ENCODE measurements at places on chromosomes 6 and 20. TPM values are rescaled to one million over a fixed set of nuclear protein-coding genes. Genes with fewer than 3 reads are reported as not detected.

DNA sequence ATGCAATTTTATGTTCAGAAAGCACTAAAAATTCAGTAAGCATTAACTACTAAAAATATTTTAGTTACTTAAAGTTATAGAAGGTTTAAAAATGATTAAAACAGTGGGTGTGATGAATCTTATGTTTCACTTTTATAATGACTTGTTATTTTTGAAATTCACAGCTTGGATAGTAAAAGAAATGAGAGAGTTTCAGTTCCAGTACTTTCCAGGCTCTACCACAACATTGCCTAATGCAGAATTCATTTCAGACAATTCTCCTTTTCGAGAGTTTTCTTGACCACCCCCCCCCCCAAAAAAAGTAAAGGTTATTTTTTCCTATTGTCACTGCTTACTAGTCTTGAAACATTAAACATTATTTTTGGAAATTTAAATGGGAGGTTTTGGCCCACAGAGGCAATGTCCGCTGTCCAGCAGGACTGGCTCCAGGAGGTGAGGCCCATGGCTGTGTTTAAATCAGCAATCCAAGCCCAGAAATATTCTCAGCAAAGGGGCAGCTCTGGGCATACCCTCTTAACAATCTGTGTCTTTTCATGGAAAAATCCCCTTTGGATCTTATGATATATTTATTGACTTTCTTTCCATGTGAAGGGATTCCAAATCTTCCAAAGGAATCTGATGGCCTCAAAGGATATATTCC, 519.9 kb downstream of the MAFB start:
- no peak for DNase-seq

GRCh38 chr20:47950124-47950912, 165.0 kb upstream of the SULF2 start:
- DNase-seq: no peak

GRCh38 chr6:151451417-151451949, 443 bp downstream of the RMND1 start:
- DNase-seq: no peak

TAP1 gene
- 9.6 TPM for polyA plus RNA-seq

HNF4A gene
- polyA plus RNA-seq: not detected

SLC17A3 gene
- polyA plus RNA-seq: not detected

PTCHD4 gene
- 0.97 TPM for polyA plus RNA-seq

ENPP3 gene
- polyA plus RNA-seq: 0.59 TPM

TMEM170B gene
- polyA plus RNA-seq: 6.1 TPM

- no peak for DNase-seq
These were observed 132.6 kb downstream of the CEBPB start for GRCh38 chr20:50323209-50323608.

GRCh38 chr6:118892355-118892991, 1.5 kb upstream of the ASF1A start:
- no peak for DNase-seq

DNA sequence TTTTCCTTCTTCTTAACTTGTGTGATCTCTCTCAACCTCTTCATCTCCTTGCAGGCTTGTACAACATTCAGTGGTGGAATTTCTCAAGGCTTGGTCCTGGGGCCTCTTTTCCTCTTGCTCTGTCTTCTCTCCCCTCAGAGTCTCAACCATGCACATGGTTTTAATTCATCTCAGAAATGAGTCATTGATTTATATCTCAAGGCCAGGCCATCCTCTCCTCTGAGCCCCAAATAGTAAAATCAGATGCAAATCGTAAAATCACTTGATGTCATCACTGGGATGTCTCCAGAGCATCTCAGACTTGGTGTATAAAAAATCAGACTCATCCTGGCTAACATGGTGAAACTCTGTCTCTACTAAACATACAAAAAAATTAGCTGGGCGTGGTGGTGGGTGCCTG, 85.0 kb downstream of the FNDC1 start:
- no peak for DNase-seq

HAO1 gene
- polyA plus RNA-seq: not detected

GRCh38 chr6:134347885-134348805, 30.2 kb upstream of the SGK1 start:
- DNase-seq: no peak

GRCh38 chr6:107537559-107537958, 47.6 kb downstream of the SOBP start:
- no peak for DNase-seq

- no peak for DNase-seq
These were observed 42.3 kb downstream of the RPP40 start for GRCh38 chr6:4961322-4962168.

SNRPB gene
- polyA plus RNA-seq: 86.8 TPM

DNA sequence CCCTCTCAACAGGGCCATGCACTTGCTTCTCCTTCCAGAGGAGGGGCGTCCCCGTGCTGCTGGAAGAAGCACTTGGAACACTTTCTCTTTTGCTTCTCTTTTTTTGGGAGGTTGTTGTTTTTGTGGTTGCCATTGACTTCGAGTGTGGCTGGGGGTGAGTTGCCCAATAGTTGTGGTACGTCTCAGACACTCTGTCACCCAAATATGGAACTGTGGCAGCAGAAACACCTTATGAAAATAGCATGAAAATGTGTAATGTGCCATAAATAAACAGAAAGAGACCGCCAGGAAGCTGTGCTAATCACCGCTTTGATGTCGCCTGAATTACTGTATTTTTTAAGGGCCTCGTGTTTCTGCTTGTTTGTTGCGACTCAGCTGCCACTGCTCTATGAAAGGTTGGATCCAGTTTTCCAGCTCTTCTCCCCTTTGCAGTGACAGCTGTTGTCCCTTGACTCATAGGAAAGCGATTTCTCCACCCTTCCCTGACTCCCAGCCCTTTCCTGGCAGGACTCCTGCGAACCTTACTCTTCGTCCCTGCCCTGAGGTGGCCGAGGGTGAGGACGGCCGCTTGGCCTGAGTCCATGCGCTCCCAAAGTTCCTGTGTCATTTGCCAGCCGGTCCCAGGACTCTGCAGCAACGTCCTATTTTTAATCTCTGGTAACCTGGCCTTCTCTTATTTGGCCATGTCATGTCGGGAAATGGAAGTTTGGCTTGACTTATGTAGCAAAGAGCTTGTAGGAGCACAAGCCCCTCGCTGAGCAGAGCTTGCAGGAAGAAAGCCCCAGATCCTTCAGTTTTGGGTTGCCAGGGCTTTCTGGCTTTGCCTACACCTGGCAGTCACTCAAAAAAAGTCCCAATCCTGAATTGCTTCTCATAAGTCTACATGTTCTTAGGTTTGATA, 694.6 kb downstream of the QKI start:
- DNase-seq: no peak

PTPRT gene
- polyA plus RNA-seq: 0.35 TPM

DNA sequence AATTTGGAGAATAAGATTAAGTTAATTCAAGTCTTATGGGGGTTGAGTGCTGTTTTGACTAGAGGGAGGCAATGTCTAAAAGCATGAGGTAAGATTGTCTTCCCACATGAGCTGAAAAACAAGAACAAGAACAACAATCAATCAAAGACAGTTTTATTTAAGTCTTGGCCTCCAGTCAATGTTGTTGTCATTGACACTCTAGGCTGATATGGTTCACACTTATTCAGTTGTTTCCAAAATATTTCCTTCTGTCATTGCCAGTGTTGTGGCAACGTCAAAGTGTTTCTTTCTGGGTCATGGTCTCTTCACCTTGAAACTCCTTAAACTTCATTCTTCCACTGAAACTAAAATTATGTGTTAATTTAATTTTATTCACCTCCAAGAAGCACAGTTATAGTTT, 72.4 kb downstream of the GRIK2 start:
- DNase-seq: no peak

DNA sequence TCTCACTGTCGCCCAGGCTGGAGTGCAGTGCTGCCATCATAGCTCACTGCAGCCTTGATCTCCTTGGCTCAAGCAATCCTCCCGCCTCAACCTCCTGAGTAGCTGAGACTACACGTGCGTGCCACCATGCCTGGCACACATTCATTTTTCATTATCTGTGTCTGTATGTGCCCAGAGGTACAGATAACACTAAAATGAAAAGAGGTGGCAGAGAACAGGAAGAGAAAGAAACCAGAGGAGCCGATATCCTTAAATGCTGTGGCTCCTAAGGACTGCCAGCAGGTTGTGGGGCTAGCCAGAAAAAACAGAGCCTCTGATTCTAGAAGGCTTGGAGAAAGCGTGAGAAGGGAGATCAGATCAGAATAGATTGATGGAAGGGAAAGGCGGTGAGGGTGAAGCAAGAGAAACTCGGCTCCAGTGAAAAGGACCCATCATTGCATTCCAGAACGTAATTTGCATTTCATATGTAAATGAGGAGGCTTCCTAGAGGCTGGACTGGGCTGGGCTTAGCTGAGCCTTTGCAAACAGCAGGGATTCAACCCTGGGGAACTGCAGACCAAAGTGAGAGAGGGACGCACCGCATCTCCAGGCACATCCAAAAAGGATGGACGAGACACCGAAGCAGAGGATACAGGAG, 64.2 kb downstream of the GCNT2 start:
- DNase-seq: no peak

GRCh38 chr20:45433316-45433715, 17.4 kb downstream of the PIGT start:
- DNase-seq: no peak

DNA sequence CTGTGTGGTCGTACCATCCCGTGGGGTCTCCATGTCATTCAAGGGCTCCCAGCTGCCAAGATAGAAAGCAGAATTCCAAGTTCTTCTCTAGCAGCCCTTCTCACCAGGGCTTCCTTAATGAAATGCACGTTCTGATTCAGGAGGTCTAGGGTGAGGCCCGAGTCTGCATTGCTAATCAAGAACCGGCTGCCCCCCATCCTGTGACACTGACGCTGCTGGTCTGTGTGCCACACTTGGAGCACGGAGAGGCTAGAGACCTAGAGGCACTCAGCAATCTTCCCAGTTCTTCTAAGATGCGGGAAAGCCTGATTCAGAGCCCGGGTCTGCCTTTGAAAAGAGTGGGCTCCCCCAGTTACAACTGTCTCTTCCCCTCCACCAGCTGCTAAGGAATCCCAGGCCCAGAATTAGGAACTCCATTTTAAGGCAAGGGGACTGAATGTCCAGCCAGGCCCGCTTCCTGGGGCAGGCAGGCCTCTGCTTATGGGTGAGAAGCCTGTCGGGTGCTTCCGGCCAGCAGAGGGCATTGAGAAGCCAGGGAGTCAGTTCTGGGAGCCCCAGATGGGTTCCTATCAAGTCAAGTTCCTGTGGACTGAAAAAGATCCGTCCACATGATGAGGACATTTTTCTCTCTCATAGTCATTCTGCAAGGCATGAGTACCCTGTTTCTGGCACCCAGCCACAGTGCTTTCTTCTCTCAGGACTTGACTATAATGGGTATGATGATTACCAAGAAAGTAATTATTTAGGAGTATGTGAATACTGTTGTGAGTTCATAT, 69.8 kb upstream of the RIN2 start:
- no peak for DNase-seq

DNA sequence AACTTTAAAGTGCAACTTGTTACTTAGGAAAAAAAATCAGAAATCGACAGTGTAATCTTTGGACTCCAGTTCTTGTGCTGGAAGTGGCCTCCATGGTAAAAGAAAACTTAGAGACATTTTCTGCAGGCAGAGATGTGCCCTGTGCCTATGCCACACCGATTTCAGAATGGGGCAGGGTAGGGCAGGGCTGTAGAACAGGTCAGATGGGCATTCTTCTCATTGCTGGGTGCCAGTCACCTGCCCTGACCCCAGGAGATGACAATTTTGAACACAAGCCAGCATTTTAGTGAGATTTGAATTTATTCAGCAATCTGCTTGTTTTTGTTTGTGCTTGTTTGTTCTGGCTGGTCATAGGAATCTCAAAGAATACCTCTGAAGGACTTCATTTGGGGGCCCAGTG, 63.3 kb downstream of the SASH1 start:
- DNase-seq: no peak

GRCh38 chr6:42402184-42402583, 49.5 kb downstream of the TRERF1 start:
- no peak for DNase-seq
